Uterine smooth muscle cell (primary cell): ENCODE measurements at places on chromosomes 1 and 21. TPM values are rescaled to one million over a fixed set of nuclear protein-coding genes. Genes with fewer than 3 reads are reported as not detected.

OR2L8 gene
- 0.25 TPM in 1 of 2 replicates, not detected in the other for total RNA-seq

ABCG1 gene
- total RNA-seq: 0.44 and 0.50 TPM in 2 replicates

SYT6 gene
- not detected in 2 replicates for total RNA-seq

SLAMF8 gene
- 0.11 TPM in 1 of 2 replicates, not detected in the other for total RNA-seq

SPRR3 gene
- not detected in 2 replicates for total RNA-seq

S100B gene
- not detected in 2 replicates for total RNA-seq

TMEM82 gene
- total RNA-seq: not detected in 2 replicates

IL22RA1 gene
- total RNA-seq: under 0.01 and 0.12 TPM in 2 replicates

AKR7A2 gene
- total RNA-seq: 84.1 and 104 TPM in 2 replicates

SPRR2G gene
- total RNA-seq: not detected in 2 replicates

CA6 gene
- not detected in 2 replicates for total RNA-seq

RAP1GAP gene
- total RNA-seq: 0.44 and 1.2 TPM in 2 replicates

SPRR4 gene
- total RNA-seq: not detected in 2 replicates

RAD54L gene
- 3.6 and 11.1 TPM in 2 replicates for total RNA-seq

SIM2 gene
- total RNA-seq: under 0.01 and 0.62 TPM in 2 replicates

FAM131C gene
- 0.33 and 0.50 TPM in 2 replicates for total RNA-seq

PROX1 gene
- under 0.01 and 0.12 TPM in 2 replicates for total RNA-seq

PCAT6 gene
- not detected in 2 replicates for total RNA-seq

AMPD1 gene
- total RNA-seq: not detected in 2 replicates
